ENCODE measurements at places on chromosomes 16 and 17.

DNA sequence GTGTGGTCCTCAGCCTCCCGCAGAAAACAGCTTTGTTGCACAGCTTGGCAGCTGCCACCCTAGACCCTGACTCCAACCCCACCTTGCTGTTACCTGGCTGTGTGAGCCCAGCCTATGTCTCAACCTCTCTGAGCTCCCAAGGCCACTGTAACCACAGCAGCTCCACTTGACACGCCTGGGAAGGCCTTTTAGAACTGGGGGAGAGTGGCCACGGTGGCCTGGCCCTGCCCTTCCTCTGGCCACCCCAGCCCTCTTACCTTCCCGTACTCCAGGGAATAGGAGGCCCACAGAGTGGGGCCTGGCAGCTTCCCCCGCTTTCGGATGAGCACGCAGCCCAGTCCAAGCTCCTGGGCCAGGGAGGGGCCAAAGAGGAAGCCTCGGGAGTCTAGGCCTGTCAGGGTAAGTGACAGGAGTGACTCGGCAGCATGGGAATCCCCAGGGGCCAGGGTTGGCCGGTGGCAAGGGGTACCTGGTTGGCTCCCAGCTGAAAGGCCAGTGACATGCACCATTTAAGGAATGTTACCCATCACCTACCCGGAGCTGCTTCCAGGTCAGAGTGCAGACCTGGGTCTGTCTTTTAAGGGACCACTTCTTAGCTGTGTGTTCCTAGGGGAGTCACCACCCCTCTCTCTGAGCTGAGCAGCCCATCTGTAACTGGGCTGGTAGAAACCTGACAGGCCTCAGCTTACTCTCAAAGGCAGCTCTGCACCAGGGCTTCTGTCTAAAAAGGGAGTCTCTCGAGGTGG, 1.4 kb downstream of the APRT start:
- no peaks in the 10 kb centered on the region for H3K27me3 ChIP-seq
- H3K4me3 ChIP-seq = peak overlapping the region; percentile 99

DNA sequence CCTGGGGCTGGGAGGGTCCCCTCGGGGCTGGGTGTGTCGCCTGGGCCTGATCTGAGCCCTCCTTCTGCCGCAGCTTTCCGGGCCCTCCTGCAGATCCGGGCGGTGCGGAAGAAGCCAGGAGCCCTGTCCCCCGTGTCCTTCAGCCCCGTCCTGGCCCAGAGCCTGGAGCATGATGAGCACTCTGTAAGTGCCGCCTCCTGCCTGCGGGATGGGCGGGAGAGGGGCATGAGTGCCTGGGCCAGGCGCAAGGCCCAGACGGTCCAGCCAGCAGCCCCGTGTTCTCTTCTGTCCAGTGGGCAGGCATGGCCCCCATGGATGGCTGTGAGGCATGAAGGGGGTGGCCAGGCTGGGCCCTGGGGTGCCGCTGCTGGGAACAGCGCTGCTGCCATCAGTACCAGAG, 16.0 kb upstream of the NUDT16L1 start:
- no peaks in the 10 kb centered on the region for H3K27me3 ChIP-seq
- no peak overlapping the region for H3K27ac ChIP-seq
- H3K4me3 ChIP-seq = no peak overlapping the region
- peaks cover 5% of the 10 kb centered on the region for H3K4me1 ChIP-seq

GRCh38 chr17:8803531-8804420, 4.6 kb upstream of the MFSD6L start:
- peaks cover 33% of the 10 kb centered on the region for H3K4me1 ChIP-seq
- H3K27ac ChIP-seq = peak overlapping the region; percentile 35
- peaks cover 13% of the 10 kb centered on the region for H3K36me3 ChIP-seq
- H3K4me3 ChIP-seq = no peak overlapping the region

DNA sequence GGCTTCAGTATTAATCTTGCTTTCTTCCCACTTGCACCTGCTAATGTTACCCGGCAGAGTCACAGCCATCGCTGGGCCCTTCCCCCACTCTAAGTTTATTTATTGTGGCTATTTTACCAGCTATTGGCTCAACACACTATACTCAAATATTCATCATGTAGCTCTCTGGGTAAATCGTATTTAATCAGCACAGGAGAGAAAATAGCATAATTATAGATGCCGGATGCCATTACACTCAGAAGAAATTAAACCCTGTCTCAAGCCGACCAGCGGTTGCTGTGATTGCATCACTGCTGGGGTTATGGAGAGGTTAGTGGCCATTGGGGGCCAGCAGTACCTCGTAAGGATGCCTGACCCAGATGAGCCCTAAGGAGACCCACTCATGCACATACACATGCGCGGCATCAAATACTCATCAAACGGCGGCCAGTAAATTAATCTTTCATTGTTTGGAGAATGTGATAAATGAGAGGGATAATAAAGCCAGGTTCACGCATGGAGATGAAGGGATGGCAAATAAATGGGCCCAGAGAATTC, 269.5 kb upstream of the ZFHX3 start:
- peaks cover 3% of the 10 kb centered on the region for H3K27me3 ChIP-seq
- peaks cover 7% of the 10 kb centered on the region for H3K4me1 ChIP-seq
- DNase-seq = no peak
- H3K36me3 ChIP-seq = no peaks in the 10 kb centered on the region
- H3K27ac ChIP-seq = no peak overlapping the region

DNA sequence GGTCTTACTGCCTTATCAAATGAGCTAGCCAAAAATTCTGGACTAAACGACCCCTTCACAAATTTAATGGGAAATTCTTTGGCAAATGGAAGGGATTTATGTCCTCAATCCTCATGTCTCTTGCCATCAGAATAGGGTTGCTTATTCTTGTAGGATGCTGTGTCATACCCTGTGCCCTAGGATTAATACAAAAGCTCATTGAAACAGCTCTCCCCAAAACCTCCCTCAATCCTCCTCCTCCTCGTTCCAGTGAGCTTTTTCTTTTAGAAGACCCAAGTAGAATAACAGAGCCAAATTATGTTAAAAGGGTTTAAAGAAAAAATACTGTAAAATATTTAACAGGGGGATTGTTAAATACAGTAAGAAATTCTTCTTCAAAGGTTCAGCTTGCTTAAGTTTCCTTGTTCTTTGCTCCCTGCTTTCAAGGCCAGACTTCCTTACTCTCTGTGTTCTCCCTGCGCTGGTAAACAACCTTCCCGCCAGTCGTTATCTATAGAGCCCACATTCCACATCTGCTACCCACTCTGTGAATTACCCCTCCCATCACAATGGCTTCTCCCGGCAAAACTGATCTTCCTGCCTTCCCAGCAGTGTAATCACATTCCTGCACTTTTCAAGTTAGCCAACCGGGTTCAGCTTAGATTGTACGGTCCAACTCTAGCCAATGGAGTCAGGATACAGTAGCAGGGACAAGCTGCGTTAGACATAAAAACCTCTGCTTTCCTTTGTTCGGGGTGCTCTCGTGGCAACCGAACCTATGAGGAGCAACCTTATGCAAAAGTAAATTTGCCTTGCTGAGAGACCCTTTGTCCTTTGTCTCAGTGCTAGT, 9.7 kb downstream of the HPR start:
- no peaks in the 10 kb centered on the region for H3K4me1 ChIP-seq
- H3K27ac ChIP-seq = no peak overlapping the region
- DNase-seq = no peak
- no peak overlapping the region for H3K4me3 ChIP-seq

DNA sequence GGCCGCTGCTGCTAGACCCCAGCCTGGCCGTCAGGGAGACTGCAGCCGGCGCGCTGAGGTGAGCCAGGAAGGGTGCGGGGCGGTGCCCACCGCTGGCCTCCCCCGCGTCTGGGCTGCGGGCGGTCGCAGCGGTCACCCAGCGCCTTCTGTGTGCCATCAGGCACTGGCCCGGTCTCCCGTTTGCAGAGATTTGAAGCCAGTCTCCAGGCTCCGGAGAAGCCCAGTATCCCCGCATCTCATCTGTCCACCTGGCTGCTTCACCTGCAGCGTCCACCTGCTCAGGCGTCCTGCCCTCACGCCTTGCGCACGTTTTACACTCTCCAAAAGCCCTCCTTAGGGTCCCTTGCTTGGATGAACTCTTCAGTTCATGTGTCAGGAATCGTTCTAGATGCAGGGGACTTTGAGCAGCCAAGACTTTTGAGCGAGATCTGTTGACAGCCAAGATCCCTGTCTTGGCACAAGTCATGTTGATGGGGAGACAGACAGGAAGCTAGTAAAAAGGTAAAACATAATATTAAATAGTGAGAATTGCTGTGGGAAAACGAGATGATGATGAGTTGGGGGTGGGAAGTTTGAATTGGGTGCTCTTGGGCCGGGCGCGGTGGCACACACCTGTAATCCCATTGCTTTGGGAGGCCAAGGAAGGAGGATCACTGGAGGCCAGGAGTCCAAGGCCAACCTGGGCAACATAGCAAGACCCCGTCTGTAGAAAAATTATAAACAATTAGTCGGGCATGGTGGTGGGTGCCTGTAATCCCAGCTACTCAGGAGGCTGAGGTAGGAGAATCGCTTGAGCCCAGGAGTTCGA, 916 bp downstream of the HEATR3 start:
- H3K4me3 ChIP-seq = peak overlapping the region; percentile 92
- DNase-seq = no peak
- peaks cover 14% of the 10 kb centered on the region for H3K36me3 ChIP-seq
- H3K4me1 ChIP-seq = peaks cover 29% of the 10 kb centered on the region

DNA sequence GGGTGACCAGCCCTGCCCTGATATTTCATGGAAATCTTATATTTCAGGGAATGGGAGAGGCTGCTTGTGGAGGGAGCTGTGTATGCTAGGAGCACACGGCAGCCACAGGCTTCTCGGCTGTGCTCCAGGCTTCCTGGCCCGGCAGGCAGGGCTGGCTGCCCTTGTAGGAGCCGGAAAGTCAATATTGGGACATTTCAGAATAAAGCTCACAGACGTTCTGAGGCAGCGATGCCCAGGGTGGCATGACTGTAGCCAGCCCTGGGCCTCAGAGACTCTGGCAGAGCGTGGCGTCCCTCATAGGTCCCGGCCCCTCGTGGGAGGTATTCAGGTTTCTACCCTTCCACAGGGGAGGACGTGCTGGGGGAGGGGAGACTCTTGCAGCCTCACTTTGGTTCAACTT, 65.7 kb downstream of the BANP start:
- H3K4me1 ChIP-seq = peaks cover 10% of the 10 kb centered on the region
- DNase-seq = no peak
- H3K36me3 ChIP-seq = peaks cover 24% of the 10 kb centered on the region
- no peaks in the 10 kb centered on the region for H3K27me3 ChIP-seq
- H3K27ac ChIP-seq = no peak overlapping the region

DNA sequence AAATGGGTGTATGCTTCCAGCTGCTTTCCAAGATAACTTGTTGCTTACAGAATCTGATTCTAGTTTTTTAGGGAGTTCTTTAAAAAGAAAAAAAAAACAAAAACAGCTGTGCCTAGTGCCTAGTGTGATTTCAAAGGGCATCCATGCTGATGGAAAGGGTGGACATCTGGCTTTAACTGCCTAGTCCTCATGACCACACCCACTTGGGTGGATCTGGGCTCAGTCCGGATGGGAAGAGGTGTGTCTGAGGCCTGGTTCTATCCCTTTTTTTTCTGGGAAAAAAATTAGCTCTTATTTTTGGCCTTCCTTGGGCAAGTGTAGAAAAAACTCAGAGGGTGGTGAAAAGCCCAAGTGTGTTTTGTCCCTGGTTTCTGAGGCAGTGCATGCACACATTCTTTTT, 132.3 kb upstream of the CDH11 start:
- no peaks in the 10 kb centered on the region for H3K27me3 ChIP-seq
- no peak overlapping the region for H3K27ac ChIP-seq
- no peak for DNase-seq
- no peaks in the 10 kb centered on the region for H3K36me3 ChIP-seq

DNA sequence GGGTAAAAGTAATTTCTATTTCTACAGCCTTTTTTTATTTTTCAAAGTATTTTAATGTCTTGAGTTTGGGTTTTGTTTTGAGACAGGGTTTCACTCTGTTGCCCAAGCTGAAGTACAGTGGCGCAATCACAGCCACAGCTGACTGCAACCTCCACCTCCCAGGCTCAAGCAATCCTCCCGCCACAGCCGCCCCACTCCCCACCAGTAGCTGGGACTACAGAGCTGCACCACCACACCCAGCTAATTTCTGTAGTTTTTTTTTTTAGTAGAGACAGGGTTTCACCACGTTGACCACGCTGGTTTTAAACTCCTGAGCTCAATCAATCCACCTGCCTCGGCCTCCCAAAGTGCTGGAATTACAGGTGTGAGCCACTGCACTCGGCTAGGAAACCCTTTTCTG, 44.0 kb downstream of the TUBD1 start:
- H3K27me3 ChIP-seq = no peaks in the 10 kb centered on the region
- DNase-seq = no peak
- peaks cover 35% of the 10 kb centered on the region for H3K4me1 ChIP-seq

DNA sequence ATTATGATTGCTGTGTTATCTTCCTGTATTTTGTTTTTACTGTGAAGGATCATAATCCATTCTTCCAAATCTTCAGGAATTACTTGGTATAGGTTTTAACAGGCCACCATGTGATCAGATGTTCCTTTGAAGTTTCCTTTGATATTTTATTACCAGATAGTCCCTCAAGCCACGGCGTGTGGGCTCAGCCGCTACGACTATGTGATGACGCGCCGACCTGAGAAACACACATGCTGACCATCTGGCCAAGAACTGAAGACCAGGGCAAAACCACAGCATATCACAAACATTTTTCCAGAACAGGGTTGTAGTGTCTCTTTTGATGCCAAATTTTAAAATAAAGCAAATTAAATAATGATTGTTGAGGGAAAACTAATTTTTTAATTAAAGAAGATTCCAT, 47.3 kb downstream of the ZCCHC14 start:
- no peak overlapping the region for H3K4me3 ChIP-seq
- no peaks in the 10 kb centered on the region for H3K4me1 ChIP-seq
- H3K27ac ChIP-seq = no peak overlapping the region

- no peak overlapping the region for H3K4me3 ChIP-seq
- H3K27ac ChIP-seq = no peak overlapping the region
- peaks cover 10% of the 10 kb centered on the region for H3K36me3 ChIP-seq
- peaks cover 22% of the 10 kb centered on the region for H3K4me1 ChIP-seq
Observed at GRCh38 chr16:14489460-14489859, 140.6 kb downstream of the PARN start.

DNA sequence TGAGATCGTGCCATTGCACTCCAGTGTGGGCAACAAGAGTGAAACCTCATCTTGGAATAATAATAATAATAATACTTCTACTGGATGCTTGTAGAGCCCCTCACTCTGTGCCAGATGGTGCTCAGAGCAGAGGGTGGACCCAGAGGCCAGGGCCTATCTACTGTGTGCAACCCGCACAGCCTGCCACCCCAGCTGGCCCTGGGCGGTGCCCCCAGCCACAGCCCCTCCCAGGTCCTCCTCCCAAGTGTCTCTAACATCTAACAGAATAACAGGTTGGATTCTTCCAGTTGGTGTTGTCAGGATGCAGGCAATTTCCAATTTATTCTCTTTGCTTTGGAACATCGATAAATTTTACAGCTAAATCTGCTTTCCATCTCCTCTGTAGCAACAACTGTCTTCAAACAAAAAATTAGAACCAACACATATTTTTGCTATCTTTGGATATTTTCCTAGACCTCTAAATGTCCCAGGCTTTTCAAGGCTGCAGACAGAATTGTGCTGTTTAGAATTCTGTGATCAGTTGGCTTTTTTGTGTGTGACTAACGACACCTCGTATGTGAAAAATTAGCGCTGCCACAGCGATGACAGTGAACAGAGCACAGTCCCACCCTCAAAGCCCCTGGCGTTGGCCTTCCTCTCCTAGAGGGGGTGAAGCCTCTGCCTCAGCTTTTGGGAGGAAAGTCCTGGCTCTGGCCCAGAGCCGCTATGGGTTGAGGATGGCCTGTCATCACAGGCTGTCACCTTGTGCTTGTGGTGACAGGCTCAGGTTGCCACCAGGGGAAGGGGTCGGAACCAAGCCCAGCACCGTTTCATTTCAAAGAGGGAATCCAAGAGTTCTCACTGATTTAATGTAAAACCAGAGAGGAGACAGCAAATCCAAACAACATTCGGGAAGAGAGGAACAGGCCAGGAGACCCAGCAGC, 7.6 kb upstream of the EVPL start:
- H3K4me3 ChIP-seq = no peak overlapping the region
- DNase-seq = no peak
- H3K27me3 ChIP-seq = no peaks in the 10 kb centered on the region
- peaks cover 1% of the 10 kb centered on the region for H3K4me1 ChIP-seq
- H3K27ac ChIP-seq = no peak overlapping the region

All from memory B cell (primary cell).